ENCODE measurements at places on chromosomes 13 and 19. TPM values are rescaled to one million over a fixed set of nuclear protein-coding genes. Genes with fewer than 3 reads are reported as not detected.

The DACH1 gene
- not detected for total RNA-seq

The DHDH gene
- total RNA-seq = not detected

DNA sequence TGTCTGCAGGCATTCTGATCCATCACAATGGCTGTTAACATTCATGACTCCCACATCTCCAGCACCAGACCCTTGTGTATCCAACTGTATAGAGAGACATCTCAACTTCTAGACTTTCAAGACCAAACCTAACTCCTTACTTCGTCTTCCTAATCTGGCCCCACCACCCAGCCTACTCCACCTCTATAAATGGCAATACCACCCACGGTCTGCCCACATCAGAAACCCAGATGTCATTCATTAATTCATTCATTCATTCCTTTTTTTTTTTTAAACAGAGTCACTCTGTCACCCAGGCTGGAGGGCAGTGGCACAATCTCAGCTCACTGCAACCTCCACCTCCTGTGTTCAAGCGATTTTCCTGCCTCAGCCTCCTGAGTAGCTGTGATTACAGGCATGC is 10.4 kb downstream of the GPR42 start:
- no peak overlapping the region for H3K27ac ChIP-seq
- no peak overlapping the region for H3K4me3 ChIP-seq
- H3K4me1 ChIP-seq = no peaks in the 10 kb centered on the region
- H3K36me3 ChIP-seq = no peaks in the 10 kb centered on the region
- H3K27me3 ChIP-seq = peaks cover 10% of the 10 kb centered on the region

DNA sequence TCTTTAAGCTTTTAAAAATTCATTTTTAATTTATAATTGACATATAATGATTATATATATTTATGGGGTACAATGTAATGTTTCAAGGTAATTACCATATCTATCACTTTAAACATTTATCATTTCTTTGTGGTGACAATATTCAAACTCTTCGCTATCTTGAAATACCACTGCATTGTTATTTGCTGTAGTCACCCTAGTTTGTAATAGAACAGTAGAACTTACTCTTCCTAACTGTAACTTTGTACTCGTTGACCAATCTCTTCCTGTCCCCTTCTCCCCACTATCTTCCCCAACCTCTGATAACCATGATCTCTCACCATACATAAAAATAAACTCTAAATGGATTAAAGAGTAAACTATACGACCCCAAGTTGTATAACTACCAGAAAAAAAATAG is 20.4 kb downstream of the COG6 start:
- H3K4me1 ChIP-seq = no peaks in the 10 kb centered on the region
- no peak overlapping the region for H3K4me3 ChIP-seq
- no peaks in the 10 kb centered on the region for H3K27me3 ChIP-seq
- no peak overlapping the region for H3K27ac ChIP-seq

The ZNF99 gene
- not detected for total RNA-seq

GRCh38 chr13:78029901-78030300 is 111.3 kb upstream of the EDNRB start:
- peak; percentile 12 for DNase-seq
- no peak overlapping the region for H3K4me3 ChIP-seq
- H3K4me1 ChIP-seq = no peaks in the 10 kb centered on the region
- H3K36me3 ChIP-seq = no peaks in the 10 kb centered on the region

The DMWD gene
- total RNA-seq = 49.6 TPM

- H3K27ac ChIP-seq = peak overlapping the region; percentile 53
- peaks cover 21% of the 10 kb centered on the region for H3K4me1 ChIP-seq
- H3K36me3 ChIP-seq = peaks cover 3% of the 10 kb centered on the region
- no peak for DNase-seq
These were observed 774 bp downstream of the SLC25A15 start for GRCh38 chr13:40790154-40790616.

The CALR3 gene
- not detected for total RNA-seq

DNA sequence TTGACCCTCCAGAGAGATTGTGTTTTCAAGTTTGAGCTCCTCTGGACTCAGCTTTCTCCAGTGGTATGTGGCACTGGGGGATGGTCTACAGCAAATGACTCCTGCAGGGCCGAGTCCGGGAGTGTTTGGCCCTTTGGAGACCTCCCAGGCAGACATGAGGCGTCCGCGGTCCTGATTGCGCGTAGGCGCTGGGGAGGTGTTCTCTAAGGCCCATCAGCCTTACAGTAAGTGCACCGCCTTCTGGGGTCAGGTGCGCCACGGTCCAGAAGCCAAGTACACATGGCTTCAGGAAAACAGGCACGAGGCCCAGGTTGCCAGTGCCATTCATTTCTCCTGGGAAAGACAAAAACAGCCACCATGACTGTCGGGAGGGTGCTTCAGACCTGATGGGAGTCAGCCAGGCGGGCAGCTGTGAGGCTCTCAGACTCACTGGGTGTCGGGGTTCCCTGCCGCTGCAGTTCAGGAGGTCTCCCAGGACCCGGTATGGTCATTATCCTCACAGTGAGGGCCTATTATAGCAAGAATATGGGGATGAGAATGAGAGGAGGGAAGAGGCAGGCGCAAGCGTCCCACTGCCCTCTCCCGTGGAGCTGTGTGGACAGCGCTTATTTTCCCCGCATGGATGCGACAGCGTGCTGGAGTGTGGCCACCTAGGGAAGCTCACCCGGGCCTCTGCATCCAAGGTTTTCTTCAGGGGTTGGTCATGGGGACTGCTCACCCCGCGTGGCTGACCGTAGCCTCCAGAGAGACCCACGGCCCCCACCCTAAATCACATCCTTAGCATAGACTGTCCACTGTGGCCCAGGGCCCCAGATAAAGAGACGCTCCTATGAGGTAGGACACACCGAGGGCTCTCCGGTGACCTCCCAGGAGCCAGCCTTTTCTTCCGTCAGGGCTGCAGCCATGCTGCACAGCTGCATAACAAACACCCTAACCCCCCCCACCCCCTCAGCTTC is 21.8 kb downstream of the CCDC8 start:
- DNase-seq = no peak
- no peak overlapping the region for H3K4me3 ChIP-seq
- H3K27ac ChIP-seq = no peak overlapping the region
- H3K4me1 ChIP-seq = peaks cover 2% of the 10 kb centered on the region
- peaks cover 50% of the 10 kb centered on the region for H3K36me3 ChIP-seq
- no peaks in the 10 kb centered on the region for H3K27me3 ChIP-seq

DNA sequence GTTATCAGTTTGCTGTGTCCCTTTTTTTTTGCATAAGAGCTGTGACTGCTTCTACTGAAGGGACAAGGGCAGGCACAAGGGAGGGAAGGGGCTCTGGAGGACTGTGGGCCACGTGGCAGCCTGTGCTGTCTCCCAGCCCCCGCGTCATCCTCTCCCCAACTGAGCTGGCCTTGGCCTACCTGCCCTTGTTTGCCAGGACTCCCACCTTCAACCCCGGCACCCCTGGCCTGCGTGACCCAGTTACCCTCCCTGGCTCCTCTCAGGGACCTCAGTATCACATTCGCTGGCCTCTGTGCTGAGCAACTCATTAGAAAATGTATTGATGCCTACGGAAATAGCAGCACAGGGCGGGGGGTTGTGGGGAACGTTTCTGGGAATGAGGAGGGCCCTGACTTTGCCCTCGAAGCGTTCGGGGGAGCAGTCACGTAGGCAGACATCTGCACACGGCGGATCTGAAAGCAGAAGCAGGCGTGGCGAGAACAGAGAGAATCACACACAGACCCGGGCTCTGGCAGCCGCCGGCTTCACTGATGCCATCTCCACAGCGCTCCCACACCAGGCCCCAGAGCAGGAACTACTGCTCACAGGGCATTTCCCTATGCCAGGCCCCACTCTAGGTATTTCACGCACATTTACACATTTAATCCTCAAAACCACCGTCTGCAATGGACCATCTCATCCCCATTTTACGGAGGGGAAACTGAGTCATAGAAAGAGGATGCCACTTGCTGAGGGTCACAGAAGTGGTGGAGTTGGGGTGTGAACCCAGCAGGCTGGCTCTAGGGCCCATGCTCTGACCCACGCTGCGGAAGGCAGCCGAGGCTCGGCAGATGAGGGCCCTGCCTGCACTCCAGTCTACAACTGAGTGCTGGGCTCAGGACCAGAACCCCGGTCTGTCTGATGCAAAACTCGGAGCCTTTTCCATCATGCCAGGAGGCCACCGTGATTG is 5.7 kb upstream of the ATF5 start:
- peaks cover 65% of the 10 kb centered on the region for H3K36me3 ChIP-seq
- H3K27me3 ChIP-seq = no peaks in the 10 kb centered on the region
- H3K4me3 ChIP-seq = no peak overlapping the region

- no peak overlapping the region for H3K4me3 ChIP-seq
- DNase-seq = no peak
- H3K27ac ChIP-seq = no peak overlapping the region
- no peaks in the 10 kb centered on the region for H3K36me3 ChIP-seq
- H3K4me1 ChIP-seq = no peaks in the 10 kb centered on the region
These were observed 194.4 kb upstream of the GPR12 start for GRCh38 chr13:26954976-26955375.

The COX7A1 gene
- total RNA-seq = not detected

The MYCBP2 gene
- total RNA-seq = 119 TPM

The GAPDHS gene
- total RNA-seq = not detected

The RYR1 gene
- total RNA-seq = 3.6 TPM

The KLK14 gene
- total RNA-seq = 1.1 TPM

DNA sequence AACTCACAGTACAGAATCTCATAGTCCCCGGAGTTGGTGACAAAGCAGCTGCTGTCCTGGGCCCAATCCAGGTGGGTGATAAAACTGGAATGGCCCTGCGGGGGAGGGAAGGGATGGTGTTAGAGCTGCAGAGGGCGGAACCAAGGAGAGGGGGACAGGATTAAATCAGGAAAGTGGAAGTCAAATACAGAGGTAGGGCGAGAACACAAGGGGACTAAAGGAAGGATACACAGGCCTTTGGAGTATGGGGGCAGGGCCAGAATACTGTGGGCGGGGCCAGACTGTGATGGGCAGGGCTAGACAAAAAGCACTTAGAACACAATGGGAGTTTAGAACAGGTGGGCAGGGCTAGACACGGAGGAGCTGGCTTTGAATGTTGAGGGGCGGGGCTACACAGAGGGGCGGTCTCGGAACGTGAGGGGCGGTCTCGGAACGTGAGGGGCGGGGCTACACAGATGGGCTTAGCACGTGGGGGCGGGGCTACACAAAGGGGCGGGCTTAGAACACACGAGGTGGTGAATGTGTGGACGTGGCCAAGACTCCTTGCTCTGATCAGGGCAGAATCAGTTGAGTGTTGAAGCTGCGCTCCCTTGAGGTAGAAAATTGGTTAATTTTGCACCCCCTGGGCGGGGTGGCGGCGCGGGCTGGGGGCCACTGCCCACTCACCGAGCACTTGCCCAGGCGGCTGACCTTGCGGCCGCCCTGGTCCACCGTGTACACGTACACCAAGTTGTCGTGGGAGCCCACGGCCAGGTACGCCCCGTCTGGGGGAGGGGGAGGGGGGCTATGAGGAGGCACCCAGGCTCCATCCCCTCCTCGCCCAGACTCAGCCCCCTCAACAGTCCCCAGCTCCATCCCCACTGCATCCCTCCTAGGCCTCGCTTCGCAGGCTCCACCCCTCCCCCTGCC is 14.0 kb upstream of the GPR4 start:
- peaks cover 71% of the 10 kb centered on the region for H3K36me3 ChIP-seq
- peak overlapping the region; percentile 51 for H3K27ac ChIP-seq
- H3K27me3 ChIP-seq = no peaks in the 10 kb centered on the region

DNA sequence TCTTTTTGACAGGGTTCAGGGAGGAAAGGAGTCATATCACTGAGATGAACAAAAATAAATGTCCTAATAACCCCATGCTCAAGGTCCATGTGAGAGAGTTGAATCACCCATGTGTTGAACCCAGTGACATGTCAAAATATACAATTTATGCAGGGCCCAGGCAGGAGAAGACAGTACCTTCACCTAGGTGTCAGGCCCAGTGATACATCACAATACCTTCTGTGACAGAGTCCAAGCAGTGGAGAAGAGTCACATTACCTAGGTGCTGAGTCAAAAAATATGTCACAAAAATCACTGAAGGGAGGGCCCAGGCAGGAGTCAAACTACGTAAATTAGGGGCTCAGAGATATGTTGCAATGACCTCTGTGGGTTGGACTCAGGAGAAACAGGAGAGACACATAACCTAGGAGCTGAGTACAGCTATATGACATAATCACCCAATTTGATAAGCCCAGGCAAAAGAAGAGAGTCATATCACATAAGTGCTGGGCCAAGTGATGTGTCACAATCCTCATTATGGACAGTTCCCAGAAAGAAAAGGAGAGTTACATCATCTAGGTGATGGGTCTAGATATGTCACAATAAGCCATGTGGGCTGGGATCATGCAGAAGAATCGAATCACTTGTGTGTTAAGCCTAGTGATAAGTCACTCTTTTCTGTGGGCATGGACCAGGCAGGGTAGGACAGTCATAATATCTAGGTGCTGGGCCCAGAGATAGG is 13.8 kb upstream of the ZNF724 start:
- no peaks in the 10 kb centered on the region for H3K4me1 ChIP-seq
- DNase-seq = no peak
- no peaks in the 10 kb centered on the region for H3K27me3 ChIP-seq
- peaks cover 77% of the 10 kb centered on the region for H3K36me3 ChIP-seq
- no peak overlapping the region for H3K4me3 ChIP-seq

DNA sequence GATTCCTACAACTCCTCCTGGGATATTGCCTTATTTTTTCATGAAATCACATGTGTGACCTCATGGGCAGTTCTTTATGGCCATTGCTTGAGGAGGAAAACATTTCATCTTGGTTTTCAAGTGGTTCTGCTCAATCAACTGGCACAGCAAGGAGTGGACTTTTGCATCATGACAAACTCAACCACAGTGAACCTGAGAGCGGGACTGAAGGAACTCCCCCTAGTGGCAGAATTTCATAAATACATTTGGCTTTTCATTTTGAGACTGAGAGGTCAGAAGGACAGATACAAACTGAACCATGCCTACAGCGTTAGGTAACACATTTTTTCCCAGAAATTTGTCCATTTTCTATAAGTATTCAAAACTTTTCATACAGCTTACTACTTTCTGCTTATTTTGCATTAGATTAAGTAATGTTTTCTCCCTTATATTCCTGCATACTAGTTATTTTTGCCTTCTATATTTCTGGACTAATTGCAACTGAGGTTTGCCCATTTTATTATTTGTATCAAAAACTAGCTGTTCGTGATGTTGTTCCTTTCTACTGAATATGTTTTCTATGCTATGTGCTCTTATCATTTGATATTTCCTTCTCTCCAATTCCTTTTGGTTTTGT is 13.4 kb upstream of the SIGLEC12 start:
- H3K36me3 ChIP-seq = no peaks in the 10 kb centered on the region
- H3K4me1 ChIP-seq = peaks cover 14% of the 10 kb centered on the region

The ZNF470 gene
- 1.8 TPM for total RNA-seq

The CYP4F11 gene
- not detected for total RNA-seq

Data from activated CD4-positive, alpha-beta T cell treated with anti-CD3 and anti-CD28 coated beads, Interleukin-2, amount 10 ng/mL, durations not matched to agents 24 days and 14 days (primary cell).